Substantia nigra (tissue), 51 donors: ENCODE measurements at places on chromosomes 16 and 17.

DNA sequence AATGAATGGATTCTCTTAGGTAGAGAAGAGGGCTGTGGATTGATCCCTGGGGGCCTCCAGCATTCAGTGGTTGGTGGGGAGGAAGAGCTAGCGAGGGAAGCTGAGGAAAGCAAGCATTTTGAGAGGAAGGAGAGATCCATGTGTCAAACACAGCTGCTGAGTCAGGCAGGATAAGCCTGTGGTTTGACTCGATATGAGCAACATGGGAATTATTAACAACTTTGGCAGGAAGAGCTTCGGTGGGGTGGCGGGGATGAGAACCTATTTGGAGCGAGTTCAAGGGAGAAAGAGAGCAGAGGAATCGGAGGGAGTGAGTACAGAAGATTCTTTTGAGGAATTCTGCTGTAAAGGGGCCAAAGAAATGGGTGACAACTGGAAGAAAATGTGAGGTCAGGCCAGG, 59.5 kb upstream of the CDC42EP4 start:
- no peak for DNase-seq

DNA sequence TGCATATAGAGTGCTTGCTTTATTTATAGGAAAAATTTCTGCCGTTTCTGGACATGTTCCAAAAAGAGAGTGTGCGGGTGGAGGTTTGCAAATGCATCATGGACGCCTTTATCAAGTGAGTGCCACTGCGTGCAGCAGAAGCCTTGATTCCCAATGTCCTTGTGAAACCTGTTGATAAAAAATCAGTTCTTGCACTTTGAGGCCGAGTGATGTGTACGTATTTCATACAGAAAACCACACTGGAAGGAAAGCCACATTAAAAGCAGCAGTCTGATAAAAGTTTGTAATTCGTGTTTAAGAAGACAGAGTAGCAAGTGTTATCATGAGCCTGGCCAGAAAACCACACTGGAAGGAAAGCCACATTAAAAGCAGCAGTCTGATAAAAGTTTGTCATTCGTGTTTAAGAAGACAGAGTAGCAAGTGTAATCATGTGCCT, 78.0 kb downstream of the KNOP1 start:
- no peak for DNase-seq

DNA sequence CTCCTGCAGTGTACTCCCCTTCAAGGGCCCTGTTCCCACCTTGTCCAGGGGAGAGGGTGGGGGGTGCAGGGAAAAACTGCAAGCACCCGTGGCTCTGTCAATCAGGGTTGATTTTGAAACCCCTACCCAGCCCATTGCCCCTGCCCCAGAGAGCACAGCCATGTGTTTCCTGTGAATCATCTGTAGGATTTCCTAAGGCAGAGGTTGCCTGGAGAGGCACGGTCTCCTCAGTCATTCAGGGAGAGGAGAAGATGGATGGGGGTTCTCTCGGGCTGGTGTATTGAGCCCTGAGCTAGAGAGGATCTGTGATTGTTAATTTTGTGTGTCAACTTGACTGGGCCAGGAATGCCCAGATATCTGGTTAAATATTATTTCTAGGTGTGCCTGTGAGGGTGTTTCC, 3.5 kb upstream of the AGRP start:
- no peak for DNase-seq

GRCh38 chr16:66843191-66843590, 1.0 kb upstream of the CA7 start:
- DNase-seq: no peak

GRCh38 chr16:67270931-67271338, 8.4 kb upstream of the PLEKHG4 start:
- no peak for DNase-seq

DNA sequence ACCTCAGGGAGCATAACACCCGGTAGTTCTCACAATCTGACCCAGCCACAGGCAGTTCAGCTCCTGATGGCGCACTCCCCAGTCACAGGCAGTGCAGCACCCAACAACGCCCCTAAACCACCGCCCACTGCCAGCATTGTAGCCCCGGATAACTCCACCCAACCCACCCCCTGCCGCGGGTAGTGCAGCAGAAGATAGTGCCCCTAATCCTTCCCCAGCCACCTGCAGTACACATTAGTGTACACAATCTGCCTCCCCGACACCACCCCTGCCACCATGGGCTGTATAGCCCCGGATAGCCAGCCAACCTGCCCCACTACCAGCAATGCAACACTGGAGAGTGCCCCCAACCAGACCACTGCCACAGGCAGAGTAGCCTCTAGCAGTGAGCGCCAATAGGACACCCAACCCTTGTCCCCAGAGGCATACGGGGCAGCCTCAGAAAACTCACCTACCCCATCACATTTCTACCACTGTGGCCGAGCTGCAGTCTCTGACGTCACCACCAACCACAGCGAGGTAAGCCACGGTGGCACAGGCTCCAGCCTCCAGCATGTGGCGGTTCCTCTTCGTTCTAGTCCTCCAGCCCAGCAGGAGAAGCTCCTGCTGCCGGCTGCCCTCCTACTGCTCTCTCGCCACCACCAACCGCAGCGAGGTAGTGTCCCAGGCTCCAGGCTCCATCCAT, 877.3 kb downstream of the KCNJ18 start:
- DNase-seq: no peak

- no peak for DNase-seq
Observed at GRCh38 chr17:80888276-80889160, 103.1 kb upstream of the CHMP6 start.

DNA sequence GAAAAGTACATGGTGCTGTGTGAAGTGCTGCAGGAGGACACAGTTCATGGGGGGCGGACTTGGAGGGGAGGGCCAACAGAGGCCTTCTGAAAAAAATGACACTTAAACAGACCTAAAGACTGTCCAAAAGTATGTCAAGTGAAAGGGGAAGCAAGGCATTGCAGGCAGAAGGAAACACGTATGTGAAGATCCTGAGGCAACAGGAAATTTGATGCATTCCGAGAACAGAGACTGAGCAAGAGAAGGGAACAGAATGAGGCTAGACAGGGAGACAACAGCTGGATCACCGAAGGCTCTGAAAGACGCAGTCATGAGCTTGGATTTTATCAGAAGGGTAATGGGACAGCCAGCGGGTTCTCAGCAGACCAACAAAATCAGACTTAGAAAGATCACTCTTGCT, 1.1 kb downstream of the IFT20 start:
- no peak for DNase-seq

GRCh38 chr17:36501963-36502362, 15.5 kb downstream of the ZNHIT3 start:
- DNase-seq: no peak

DNA sequence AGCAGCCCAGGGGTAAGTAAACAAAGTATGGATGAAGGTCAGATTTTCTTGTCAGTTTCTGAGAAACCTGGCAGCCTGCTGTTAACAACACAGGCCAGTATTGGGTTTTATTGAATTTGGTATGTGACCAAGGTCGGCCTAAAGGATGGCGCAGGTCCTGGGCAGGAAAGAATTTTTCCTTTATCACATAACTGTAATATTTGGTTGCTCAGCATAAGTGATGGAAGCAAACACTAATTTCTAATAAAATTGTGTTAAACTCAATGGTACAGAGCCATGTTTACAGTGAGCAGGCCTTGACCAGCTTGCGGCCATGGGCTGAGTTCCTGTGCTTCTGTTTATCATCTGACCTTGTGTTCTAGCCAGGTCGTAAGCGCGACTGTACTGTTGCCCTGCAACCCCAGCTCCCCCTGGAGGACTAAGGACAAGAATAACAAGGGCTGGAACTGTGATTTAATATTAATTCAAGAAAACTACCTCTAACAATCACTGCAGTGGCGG, 10.5 kb downstream of the POLDIP2 start:
- no peak for DNase-seq

DNA sequence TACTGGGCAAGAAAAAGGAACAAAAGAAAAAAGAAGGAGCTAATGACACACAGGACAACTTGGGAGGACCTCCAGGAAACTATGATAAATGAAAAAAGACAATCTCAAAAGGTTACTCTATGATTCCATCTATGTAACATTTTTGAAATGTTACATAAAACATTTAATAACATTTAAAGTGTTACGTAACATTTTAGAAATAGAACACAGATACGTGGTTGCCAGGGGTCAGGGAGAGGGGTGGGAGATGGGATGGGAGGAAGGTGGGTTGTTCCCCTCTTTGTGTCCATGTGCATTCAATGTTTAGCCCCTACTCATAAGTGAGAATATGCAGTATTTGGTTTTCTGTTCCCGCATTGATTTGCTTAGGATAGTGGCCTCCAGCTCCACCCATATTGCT, 116.6 kb downstream of the C16orf95 start:
- DNase-seq: no peak

- no peak for DNase-seq
Observed at GRCh38 chr17:39629898-39630297, 3.1 kb downstream of the PPP1R1B start.

DNA sequence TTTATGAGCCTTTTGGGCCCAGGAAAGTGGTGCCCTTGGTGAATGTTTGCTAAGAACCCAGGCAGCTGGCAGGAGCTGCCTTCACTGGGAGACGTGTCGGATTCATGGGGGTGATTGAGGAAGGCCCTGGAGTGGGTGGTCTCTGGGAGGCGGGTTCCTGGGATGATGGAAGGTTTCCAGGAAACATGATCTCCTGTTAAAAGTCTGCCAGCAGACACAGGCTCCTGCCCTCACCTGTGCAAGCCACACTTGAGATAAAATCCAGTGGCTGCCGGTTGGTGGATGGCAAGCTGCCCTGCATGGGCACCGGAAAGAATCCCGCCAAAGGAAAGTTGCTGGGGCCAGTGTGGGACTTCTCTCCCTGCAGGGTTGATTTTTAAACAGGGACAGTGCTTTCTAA, 189.0 kb upstream of the CIBAR2 start:
- no peak for DNase-seq

GRCh38 chr16:50469744-50470321, 78.4 kb upstream of the NKD1 start:
- peak; percentile 28 for DNase-seq

DNA sequence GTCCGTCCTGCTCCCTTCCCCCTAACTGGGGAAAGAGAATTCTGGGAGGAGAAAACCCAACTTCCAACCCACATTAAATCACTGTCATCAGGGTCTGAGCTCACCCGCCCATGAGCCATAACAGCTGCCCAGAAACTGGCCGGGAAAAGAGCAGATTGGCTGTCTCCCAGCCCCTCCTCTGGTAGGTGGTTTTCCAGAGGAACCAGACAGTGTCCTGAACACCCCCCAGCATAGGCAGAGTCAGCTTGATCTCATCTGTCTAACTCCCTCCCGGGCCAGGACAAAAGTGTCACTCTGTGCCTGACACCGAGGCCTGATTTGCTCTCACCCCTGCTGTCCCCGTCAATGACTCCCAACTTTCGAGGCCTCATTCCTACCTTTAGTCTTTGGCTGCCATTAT, 197.0 kb downstream of the AXIN2 start:
- DNase-seq: no peak

DNA sequence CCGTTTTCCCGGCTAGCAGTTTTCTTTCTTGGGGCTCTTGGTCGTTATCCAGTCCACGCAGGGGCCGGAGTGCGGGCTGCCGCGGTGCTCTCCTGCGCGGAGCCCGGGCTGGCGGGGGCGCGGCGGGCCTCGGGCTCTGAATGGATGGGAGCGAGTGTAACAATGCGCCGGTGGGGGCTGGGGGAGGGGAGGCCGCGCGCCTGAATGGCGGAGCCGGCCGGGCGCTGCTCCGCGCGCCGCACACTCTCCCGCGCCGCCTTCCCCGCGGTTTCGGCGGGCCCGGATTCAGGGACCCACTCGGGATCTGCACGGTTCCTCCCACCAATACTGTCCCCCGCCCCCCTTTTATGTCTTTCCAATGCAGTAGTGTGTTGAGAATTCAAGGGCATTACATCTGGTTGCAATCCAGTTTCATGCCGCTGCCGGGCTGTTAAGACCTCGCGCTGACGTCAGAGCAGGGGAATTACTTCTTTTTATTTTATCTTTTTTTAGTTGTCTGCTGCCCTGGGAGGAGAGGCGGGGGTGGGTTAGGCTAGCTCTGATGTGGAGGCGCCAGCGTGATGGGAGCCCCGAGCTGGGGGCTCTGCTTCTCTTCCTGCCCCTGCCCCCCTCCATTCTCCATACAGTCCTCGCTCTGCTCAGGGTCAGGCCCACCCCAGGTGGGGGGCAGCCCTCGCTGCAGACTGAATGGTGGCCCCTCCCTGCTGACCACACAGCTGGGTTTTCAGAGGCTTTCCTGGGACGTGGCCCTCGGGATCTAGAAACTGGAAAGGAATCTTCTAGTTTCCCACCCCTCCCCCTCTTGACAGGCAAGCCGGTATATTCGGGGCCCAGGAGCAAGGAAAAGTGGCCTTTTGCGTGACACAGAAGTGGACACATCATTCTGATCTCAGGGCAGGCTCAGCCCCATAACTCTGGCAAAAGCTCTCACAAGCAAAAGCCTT, 1.8 kb downstream of the RAI1 start:
- peak; percentile 58 for DNase-seq

DNA sequence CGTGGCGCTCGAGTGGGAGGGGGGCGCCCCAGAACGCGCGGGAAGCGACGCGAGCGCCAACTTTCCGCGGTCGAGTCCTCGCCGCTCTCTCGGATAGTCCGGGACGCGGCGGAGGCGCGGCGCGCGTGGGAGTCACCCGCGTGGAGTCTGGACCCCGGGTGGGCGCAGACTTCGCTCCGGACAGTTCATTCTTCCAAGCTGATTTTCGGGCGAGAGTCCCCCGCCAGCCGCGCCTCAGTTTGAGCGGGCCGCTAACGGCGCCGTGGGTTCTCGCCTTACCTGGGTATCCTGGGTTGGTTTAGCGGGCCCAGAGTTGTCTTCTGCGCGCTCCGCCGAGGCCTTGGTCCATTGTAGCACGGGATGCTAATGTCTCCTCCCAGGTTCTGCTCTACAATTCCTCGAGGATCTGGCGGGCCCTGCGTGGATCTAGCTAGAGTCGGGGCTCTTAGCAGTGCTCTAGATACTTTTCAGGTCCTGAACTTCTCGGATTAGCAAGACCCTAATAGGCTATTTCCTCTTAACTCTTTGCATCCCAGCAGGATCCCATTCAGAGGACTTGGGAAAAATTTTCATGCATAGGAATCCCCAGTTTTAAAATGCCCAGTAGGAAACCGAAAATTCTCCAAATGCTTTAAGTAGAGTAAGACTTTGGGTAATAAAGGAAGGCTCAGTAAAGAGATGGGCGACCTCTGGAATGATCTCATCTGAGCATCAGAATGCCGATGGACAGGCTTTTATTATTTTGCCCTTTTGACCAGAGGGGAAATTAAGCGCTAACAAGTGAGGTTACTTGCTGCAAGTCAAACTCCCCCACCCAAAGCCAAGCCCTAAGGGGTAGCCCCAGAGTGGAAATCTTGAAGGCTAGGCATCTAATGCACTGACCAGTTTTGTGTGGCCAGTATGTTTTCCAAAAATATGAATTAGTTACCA, 537 bp upstream of the GJC1 start:
- no peak for DNase-seq

GRCh38 chr17:12545877-12546513, 119.7 kb upstream of the MYOCD start:
- no peak for DNase-seq

- DNase-seq: no peak
Observed at GRCh38 chr16:15919331-15919730, 30.1 kb upstream of the ABCC1 start.

DNA sequence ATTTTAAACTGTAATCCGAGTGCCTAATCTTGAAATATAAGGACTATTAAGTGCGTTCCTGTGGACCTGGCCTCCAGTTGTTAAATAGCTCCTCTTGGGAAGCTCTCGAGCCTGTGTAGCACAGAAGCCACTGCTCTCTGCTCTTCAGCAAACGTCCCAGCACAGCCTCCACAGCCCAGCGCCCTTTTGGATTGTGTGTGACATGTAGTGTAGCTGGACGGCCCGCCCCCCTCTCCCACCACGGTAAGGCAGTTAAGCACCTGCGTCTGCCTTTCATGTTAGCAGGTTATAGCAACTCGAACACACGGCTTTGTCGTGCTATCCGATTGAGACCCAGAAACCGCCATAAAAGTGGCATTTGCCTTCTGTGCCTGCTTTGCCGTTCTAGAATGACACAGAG, 79.2 kb upstream of the CHMP6 start:
- no peak for DNase-seq
